NB4 (cell line): ENCODE measurements at places on chromosomes 7 and 10.

GRCh38 chr10:118544401-118544948 lies 51.0 kb downstream of the PRLHR start:
- DNase-seq = no peak

- DNase-seq = no peak
Observed at GRCh38 chr7:41507686-41508268, 195.1 kb downstream of the INHBA start.

GRCh38 chr7:29202651-29203069 lies 8.1 kb downstream of the CHN2 start:
- DNase-seq = peak; percentile 38

GRCh38 chr7:104625956-104626355 lies 297.6 kb downstream of the LHFPL3 start:
- no peak for DNase-seq

- DNase-seq = no peak
Observed at GRCh38 chr10:50552308-50552707, 71.4 kb downstream of the SGMS1 start.

GRCh38 chr7:127556404-127556803 lies 29.0 kb downstream of the GCC1 start:
- no peak for DNase-seq

- DNase-seq = no peak
Observed at GRCh38 chr7:17239046-17239445, 59.4 kb upstream of the AHR start.

DNA sequence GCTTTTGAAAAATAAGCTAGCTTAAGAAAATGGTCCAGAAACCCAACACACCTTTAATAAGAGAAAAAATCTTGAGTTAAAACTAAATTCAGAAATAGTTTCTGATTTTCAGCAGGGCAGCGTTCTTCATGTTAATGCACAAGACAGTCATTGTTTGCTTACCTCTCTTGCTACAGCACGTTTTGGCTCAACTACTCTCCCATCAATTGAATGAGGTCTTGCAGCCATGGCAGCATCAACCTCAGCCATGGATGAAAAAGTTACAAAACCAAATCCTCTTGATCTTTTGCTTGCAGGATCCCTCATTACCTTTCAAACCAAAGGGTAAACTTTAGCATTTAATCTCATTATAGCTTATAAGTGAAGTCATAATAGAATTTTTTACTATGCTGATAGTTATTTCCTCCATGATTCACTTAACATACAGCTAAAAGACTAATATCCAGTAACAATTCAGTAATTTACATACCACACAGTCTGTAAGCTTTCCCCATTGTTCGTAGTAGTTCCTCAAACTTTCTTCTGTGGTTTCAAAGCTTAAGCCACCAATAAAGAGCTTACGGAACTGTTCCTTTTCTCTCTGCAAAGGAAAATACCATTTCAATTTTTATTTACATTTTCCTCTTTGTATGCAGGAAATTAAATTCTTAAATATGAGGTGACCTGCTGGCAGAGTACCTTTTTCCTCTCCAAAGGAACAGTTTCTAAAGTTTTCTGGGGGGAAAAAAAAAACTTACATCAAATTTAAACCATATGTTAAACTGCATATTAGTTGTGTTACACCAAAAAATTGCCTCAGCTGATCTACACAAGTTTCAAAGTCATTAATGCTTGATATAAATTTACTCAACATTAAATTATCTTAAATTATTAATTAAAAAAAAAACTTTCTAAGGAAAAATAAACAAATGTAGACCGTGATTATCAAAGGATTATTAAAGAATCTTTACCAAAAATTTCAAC lies 3.1 kb downstream of the HNRNPA2B1 start:
- peak; percentile 85 for DNase-seq

DNA sequence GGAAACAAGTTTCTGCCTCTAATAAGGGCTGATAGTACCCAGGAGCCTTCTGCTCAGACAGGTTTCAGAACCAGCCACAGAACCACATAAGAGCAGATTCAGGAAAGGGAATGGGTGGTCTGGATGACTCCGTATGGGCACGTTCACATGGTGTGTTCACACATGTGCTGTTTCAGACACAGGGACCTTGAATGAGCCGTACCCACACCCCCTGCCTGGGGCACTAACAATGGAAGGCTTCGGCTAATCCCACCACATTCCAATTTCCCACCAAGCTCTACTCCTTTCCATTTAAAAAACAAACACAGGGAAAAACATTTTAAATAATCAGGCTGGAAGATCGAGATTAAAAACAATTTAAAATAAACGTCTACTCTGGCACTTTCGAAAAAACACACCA lies 217.3 kb downstream of the GRID1 start:
- no peak for DNase-seq

- no peak for DNase-seq
Observed at GRCh38 chr10:116237260-116237659, 35.7 kb downstream of the GFRA1 start.

- DNase-seq = no peak
Observed at GRCh38 chr7:136998495-136998894, 130.0 kb downstream of the CHRM2 start.

GRCh38 chr7:92835261-92835850 lies 1.0 kb downstream of the CDK6 start:
- DNase-seq = peak; percentile 84
